Panc1 (cell line): ENCODE measurements at places on chromosomes 6 and 20. TPM values are rescaled to one million over a fixed set of nuclear protein-coding genes. Genes with fewer than 3 reads are reported as not detected.

DNA sequence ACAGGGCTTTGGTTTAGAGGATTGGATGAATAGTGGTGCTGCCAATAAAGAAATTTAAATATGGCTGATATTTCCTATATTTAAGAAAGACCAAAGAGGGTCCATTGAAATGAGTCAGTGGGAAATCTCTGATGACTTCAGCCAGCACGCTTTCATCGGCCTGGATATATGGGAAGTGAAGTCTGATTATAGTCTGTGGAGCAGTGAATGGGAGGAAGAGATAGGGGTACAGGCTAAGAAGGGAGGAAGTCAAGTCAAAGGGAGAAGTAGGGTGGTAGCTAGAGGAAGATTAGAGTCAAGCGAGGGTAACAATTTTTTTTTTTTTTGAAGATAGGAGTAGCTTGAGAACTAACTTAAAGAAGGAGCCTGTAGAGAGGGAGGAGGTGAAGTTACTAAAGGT, 22.7 kb downstream of the SLC16A10 start:
- no peaks in the 10 kb centered on the region for H3K4me1 ChIP-seq
- H3K36me3 ChIP-seq: no peaks in the 10 kb centered on the region
- no peak for DNase-seq
- H3K27me3 ChIP-seq: peaks cover 30% of the 10 kb centered on the region

The SEL1L2 gene
- not detected for total RNA-seq

GRCh38 chr6:36204068-36204753, 7.7 kb downstream of the BRPF3 start:
- no peaks in the 10 kb centered on the region for H3K27me3 ChIP-seq
- H3K4me3 ChIP-seq: no peak overlapping the region
- no peak overlapping the region for H3K27ac ChIP-seq
- no peak for DNase-seq
- peaks cover 21% of the 10 kb centered on the region for H3K36me3 ChIP-seq

- H3K4me1 ChIP-seq: no peaks in the 10 kb centered on the region
- H3K4me3 ChIP-seq: no peak overlapping the region
- no peak for DNase-seq
Observed at GRCh38 chr6:114172576-114173260, 170.1 kb downstream of the HS3ST5 start.

The SERINC3 gene
- total RNA-seq: 76.4 TPM

DNA sequence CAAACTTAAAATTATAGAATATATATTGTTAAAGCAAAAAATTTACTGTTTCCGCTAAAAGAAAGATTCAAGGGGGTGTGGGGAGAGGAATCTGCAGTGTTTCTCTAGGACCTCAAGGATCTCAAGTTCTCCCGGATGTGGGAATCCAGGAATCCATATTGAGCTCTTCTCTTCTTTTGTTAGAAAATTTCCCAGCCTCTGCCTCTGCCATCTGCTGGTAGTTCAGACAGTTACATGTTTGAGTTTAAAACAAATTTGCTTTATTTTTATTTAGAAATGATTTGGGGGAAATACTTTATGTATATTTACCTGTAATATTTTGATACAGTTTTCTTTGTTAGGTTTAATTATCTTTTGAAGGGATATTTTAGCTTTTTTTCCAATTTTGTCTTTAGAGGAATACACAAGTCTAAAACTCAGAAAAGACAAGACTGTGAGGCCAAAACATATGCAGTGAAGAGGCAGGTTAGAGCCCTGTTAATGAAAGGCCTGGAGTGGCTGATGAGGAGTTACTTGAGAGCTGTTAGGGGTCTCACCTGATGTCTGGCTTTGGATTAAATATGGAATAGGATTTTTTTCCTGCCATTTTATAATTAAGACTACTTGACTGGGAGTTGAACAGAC, 268.8 kb downstream of the ARID1B start:
- no peaks in the 10 kb centered on the region for H3K36me3 ChIP-seq
- no peak overlapping the region for H3K27ac ChIP-seq
- H3K4me1 ChIP-seq: no peaks in the 10 kb centered on the region
- no peak for DNase-seq
- H3K4me3 ChIP-seq: no peak overlapping the region

The C6orf163 gene
- 1.3 TPM for total RNA-seq

The STX7 gene
- total RNA-seq: 40.6 TPM

DNA sequence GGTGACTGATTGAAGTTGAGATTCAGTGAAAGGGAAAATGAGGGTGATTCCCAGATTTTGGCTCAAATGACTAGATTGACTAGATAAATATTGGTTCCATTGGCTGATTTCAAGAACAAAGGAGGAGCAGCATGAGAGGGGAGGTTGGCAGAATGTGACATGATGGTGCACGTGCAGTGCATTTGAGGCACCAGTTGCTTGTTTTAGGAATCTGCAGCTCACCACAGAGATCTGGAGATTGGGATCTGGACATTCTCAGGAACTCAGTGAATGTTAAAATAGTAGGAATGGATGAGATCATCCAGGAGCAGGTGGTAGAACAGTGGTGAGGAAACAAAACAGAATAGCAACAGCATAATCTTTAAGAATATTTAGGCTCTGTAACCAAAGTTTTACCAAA, 496.3 kb downstream of the DHX35 start:
- no peaks in the 10 kb centered on the region for H3K4me1 ChIP-seq
- H3K27ac ChIP-seq: no peak overlapping the region
- no peak overlapping the region for H3K4me3 ChIP-seq
- no peaks in the 10 kb centered on the region for H3K36me3 ChIP-seq
- DNase-seq: no peak

DNA sequence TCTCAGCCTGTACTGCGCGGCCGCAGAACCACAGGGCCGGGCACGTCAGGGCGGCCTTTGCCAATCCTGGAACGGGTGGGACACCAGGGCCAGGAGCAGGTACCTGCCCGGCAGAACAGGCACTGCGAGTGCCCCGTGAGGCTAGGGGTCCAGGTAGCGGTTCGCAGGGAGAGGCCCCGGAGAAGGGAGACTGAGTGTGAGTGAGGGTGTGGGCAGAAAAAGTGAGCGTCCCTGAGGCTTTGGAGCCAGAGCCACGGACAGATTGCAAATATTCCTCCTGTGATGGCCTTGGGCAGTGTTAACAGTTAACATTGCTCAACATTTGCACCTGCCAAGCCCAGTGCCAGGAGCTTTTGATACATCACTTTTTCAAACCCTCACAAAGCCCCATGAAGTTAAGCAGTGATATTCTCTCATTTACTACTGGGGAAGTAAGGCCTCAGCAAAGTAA, 491 bp downstream of the GNMT start:
- H3K36me3 ChIP-seq: peaks cover 6% of the 10 kb centered on the region; the same call in 1 of the 2 replicates
- no peaks in the 10 kb centered on the region for H3K27me3 ChIP-seq
- peak overlapping the region; percentile 55 for H3K4me3 ChIP-seq
- no peak overlapping the region for H3K27ac ChIP-seq

The SLCO4A1 gene
- total RNA-seq: 167 TPM

The ANGPT4 gene
- total RNA-seq: not detected

GRCh38 chr20:25220810-25221591, 25.5 kb downstream of the ENTPD6 start:
- peaks cover 36% of the 10 kb centered on the region for H3K4me1 ChIP-seq
- no peak for DNase-seq
- no peak overlapping the region for H3K4me3 ChIP-seq
- H3K27ac ChIP-seq: peak overlapping the region; percentile 75
- peaks cover 4% of the 10 kb centered on the region; the same call in 1 of the 2 replicates for H3K36me3 ChIP-seq
- H3K27me3 ChIP-seq: no peaks in the 10 kb centered on the region

The FOXP4 gene
- total RNA-seq: 30.4 TPM

DNA sequence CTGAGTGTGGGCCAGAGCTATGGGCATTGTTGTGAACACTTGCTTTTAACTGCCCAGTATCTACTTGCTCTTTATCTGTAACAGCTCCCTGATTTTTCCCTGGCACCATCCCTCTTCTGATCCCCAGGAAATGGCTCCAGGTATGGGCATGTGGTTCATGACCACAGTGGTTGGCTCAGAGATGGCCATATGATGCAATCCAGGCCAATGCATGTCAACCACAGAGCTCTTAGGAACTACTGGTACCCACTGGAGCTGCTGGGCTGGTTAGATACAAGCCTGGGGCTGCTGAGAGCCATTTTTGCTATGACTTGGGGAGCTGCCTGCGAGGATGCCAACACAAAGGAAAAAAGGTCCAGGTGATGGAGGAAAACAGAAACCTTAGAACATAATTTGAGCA, 55.6 kb downstream of the KCNB1 start:
- no peaks in the 10 kb centered on the region for H3K27me3 ChIP-seq
- no peak overlapping the region for H3K27ac ChIP-seq
- H3K4me1 ChIP-seq: no peaks in the 10 kb centered on the region
- no peak for DNase-seq
- no peaks in the 10 kb centered on the region for H3K36me3 ChIP-seq
- no peak overlapping the region for H3K4me3 ChIP-seq

GRCh38 chr6:42239736-42240375, 22.2 kb upstream of the MRPS10 start:
- no peak overlapping the region for H3K4me3 ChIP-seq
- H3K27ac ChIP-seq: peak overlapping the region; percentile 55
- DNase-seq: no peak
- H3K4me1 ChIP-seq: peaks cover 11% of the 10 kb centered on the region
- peaks cover 7% of the 10 kb centered on the region for H3K36me3 ChIP-seq
- H3K27me3 ChIP-seq: no peaks in the 10 kb centered on the region

DNA sequence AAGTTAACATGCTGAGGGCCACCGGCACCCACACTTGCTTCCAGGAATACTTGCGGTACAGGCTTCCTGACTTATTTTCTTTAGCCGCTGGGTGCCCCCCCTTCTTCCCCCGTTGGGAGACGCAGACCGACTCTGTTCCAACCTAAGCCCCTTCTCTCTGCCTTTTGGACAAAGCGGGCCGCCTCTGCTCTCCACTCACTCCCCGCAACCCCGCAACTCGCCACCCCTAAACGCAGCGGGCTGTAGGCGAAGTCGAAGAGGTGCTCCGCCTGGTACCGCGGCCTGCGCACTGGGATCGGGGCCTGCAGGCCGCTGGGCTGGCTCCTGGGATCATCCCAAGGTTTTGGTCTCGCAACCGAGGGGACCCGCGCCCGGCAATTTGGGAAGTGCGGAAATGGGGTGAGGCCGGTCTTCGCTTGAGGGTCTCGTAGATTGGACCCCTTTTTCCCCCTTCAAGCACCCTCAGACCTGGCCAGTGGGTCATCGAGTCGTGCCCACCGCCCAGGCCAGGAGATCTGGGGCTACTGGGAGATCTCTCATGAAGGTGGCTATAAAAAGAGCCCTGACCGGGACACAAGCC, 4.7 kb upstream of the FOXF2 start:
- no peak overlapping the region for H3K27ac ChIP-seq
- no peak for DNase-seq
- H3K4me3 ChIP-seq: no peak overlapping the region
- H3K27me3 ChIP-seq: no peaks in the 10 kb centered on the region

DNA sequence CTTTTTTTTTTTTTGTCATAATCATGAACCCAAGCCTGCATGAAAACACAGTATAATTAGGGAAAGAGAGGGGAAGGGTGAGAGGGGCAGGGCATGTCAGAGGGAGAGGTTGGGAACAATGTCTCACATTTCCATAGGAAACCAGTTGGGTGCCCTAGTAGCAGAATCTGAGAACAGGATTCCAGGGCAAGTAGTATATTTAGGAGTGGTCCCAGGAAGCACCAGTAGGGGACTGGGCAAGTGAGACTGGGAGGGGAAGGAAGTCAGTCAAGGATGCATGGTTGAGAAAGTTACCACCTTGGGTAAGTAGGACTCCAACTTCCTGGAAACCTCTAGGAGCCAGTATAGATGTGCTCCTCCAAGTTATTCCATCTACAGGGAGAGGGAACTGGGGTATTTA, 88.6 kb upstream of the MAFB start:
- no peaks in the 10 kb centered on the region for H3K27me3 ChIP-seq
- H3K4me1 ChIP-seq: no peaks in the 10 kb centered on the region
- no peak overlapping the region for H3K4me3 ChIP-seq
- DNase-seq: no peak
- H3K36me3 ChIP-seq: no peaks in the 10 kb centered on the region

DNA sequence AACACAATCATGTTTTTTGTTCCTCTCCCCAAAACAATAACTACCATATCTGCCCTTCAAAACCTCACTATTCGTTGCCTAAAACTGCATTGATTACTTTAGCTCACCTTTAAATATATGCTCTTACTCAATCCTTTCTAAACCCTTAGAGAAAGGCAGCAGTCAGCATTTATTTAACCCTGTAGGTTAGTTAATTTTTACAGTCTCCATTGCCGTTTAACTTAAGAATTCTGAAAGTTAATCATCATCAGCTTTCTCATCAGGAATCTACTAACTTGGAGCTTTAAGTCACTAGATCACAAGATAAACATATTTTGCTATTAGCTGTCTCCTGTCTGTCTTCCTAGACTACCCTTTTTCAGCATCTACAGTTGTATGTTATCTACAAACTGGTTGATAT, 991.9 kb downstream of the EPHA7 start:
- no peak for DNase-seq
- H3K36me3 ChIP-seq: no peaks in the 10 kb centered on the region
- no peak overlapping the region for H3K4me3 ChIP-seq
